ENCODE measurements at places on chromosomes 2 and 18.

GRCh38 chr2:38603402-38604290 lies 918 bp upstream of the HNRNPLL start:
- DNase-seq = peak; percentile 88

DNA sequence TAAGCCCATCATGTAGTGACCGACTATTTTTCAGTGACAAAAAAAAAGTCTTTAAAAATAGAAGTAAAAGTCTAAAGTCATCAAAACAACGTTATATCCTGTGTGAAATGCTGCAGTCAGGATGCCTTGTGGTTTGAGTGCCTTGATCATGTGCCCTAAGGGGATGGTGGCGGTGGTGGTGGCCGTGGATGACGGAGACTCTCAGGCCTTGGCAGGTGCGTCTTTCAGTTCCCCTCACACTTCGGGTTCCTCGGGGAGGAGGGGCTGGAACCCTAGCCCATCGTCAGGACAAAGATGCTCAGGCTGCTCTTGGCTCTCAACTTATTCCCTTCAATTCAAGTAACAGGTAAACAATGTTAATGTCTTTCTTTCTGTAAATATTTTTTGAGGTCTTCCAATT lies at the start of gene CD28:
Gene CD28, plus strand, starts transcription at position 237 of the 400 bp plus-strand sequence. Its CDS starts 58 bp downstream, at position 295.
- DNase-seq = no peak

DNA sequence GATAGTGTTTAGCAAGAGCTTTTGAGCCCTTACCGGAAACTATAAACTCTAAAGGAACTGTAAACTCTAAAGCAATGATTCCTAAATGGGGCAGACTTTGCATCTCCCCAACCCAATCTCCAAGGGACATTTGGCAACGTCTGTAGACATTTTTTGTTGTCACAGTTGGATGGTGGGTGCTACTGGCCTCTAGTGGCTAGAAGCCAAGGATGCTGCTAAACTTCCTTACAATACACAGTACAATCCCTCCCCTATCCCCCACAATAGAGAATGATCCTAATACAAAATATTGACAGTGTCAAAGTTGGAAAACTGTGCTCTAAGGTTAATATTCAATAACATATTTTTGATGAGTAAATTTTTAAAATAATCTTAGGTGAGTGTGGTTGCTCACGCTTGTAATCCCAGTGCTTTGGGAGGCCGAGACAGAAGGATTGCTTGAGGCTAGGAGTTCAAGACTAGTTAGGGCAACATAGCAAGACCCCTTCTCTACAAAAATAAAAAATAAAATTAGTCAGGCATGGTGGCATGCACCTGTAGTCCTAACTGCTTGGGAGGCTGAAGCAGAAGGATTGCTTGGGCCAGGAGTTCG lies 66.7 kb downstream of the PTPN4 start:
- DNase-seq = peak; percentile 13

- no peak for DNase-seq
Measured at GRCh38 chr18:43524260-43524659, 247.0 kb upstream of the SYT4 start.

- peak; percentile 6 for DNase-seq
Measured at GRCh38 chr2:198873503-198874471, 584.0 kb downstream of the SATB2 start.

DNA sequence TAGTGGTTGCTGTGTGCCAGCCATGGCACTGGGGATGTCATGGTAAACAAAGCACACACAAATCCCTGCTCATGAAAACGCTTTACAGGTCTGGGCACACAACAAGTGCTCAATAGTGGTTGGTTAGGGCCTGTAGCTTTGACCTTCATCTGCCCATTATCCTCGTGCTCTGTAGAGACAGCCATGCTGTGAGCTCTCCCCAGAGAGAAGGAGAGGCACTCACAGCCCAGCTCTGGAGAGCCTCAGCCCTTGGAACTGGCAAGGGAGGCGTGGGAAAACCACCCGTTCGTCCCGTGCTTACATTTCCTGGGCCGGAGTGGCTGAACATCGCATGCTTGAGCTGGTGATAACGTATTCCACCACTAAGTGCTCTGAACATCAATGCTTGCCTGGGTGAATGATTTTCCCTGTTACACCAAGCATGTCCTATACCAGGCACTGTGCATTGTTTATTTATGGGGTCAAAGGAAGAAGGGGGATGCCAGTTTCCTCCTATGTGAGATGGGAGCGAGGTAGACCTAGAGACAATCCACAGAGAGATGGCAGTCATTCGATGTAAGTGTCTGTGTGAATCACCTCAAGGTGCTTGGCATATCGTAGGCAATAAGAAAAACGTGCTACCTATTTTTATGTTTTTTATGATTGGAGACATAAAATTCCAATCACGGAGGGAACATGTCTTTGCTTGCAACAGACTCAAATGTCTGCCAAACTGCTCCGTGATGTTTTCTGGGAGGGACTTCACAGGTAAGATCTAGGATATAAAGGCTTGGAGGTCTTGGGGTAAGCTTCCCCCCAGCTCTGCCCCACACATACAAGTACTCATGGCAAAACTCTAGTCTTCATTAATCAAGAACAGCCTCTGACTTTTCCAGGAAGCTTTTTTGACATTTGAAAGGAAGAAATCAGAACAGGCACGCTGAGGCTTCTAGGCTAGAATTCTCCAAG lies 75.5 kb downstream of the DDX1 start:
- DNase-seq = peak; percentile 18

DNA sequence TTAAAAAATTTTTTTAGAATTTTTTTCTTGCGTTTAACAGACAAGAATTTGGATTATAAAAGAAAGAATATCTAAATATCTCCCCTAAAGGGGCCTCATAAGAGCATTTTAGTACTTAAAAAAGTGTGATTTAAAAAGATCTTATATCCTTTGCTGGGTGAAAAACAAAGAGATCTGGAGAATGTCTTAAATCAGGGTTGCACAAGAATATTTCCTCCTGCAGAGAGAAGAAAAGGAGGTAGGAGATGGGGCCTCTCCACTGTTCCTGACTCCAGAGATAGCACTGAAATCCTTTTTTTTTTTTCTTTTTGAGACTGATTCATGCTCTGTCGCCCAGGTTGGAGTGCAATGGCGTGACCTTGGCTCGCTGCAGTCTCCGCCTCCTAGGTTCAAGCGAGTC lies 68.5 kb upstream of the OSR1 start:
- DNase-seq = peak; percentile 57

- DNase-seq = no peak
Measured at GRCh38 chr2:222179592-222179991, 119.2 kb downstream of the PAX3 start.
